Stimulated activated CD8-positive, alpha-beta memory T cell treated with anti-CD3 and anti-CD28 coated beads, Interleukin-4, amount 100 ng/mL, for 4 hours (primary cell): ENCODE measurements at places on chromosomes 7 and 10.

- DNase-seq: no peak
Measured at GRCh38 chr7:22566176-22566575, 66.2 kb upstream of the STEAP1B start.

DNA sequence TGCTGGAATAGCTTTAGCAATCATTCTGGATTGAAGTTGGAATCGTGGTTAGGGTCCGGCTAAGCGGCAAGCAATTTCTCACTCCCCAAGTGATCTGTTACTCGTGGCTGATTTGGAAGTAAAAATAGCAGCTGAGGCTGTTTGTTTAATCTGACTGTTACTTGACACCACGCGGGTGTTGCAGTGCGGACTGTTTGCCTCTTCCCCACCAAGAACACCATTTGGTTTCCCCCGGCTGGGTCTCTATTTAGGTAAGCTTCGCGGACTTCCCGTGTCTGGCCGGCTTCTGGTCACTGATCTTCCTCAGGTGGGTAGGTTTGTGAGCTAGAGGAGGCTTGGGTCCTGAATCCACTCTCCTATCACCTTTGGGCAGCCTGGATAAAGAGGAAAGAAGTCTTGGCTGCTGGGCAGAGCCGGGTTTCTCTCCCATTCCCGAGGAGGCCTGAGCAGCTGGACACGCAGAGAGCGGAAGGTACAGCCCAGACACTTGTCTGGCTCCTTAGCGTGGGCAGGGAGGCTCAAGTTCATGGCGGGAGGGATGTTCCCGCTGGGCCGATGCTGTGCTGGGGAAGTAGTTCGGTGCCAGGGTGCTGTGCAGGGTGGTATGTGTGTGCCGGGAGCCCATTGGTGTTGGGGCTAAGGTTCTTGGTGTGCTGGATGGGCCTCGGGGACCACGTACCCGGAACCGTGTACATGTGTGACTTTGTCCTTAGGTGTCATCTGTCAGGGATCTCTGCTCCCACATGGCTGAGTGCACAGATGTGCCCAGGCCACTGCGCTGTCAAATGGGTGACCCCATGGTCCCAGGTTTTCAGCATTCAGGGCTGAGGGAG, at the start of gene C10orf71:
Gene C10orf71 (plus strand): TSS at position 188 of the 833 bp plus-strand sequence. CDS start 23,376 bp downstream, outside the sequence.
- no peak for DNase-seq

DNA sequence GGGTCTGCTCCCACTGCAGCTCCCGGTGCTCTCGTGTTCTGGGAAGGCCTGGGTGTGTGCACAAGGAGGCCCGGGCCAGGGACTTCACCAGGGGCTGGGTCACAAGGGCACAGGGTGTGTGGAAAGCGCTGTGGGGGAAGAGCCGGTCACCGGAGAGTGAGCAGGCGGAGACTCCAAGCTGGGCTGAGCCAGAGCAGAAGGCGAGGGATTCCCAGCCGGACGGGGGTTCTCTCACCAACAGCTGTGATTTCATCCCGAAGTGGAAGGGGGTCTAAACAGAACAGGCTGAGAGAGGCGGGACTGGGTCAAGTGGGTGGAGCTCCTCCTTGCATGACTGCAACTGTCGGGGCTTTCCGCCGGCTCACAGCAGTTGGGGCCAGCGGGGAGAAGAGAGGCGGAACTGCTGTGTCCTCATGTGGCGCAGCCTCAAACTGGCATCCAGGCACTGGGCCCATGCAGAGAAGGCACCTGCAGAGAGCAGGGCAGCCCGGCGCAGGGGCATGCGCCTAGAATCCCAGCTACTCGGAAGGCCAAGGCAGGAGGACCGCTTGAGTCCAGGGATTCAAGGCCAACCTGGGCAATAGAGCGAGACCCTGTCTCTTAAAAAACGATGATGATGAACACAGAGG, 7.6 kb upstream of the ORAI2 start:
- DNase-seq: peak; percentile 74

- DNase-seq: no peak
Measured at GRCh38 chr10:126558881-126559280, 111.6 kb downstream of the C10orf90 start.

GRCh38 chr7:66529883-66530610, 98.6 kb upstream of the KCTD7 start:
- no peak for DNase-seq

GRCh38 chr7:74573512-74573911, 84.0 kb upstream of the GTF2I start:
- no peak for DNase-seq

GRCh38 chr7:145534301-145534700, 582.3 kb upstream of the CNTNAP2 start:
- no peak for DNase-seq

- no peak for DNase-seq
Measured at GRCh38 chr10:52436664-52437063, 122.6 kb downstream of the DKK1 start.

GRCh38 chr10:11082526-11082925, 64.9 kb downstream of the CELF2 start:
- no peak for DNase-seq

DNA sequence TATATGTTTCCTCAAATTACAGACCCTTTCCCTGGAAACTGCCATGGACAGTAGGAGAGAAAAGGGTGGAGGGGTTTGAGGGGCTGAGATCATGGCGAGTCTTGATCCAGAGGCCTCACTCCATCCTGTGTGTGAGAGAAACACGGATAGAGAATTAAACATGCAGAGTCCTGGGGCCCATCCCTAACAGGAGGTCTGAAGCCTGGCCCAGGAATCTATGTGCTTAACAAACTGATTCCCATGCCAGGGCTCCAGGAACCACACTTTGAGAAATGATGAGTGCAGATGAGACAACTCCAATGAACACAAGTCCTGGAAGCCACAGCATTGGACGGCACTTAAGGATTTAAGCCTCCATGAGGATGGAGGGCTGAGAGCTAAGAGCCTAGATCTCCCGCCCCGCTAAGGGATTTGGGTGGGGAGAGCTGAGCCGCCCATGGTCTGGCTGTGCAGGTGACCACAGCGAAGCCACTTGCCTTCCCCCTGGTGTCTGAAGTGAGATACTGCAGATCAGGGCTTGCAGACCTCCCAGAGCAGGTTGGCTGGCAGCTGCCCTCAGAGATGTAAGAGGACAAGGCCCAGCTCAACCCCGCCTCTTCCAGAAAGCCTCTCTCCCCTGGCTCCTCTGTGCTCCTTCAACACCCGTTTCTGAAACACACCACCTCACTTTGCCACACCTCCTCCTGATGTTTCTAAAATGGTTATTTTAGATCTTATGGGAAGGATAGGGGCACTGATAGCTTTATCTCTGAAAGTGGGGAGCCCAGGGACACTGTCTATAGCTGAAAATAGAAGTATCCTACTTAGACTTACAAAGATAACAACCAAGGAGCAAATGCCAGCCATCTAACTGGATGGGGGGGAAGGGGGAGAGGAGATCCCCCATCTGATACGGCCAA, 24.8 kb upstream of the EIF5AL1 start:
- DNase-seq: no peak

DNA sequence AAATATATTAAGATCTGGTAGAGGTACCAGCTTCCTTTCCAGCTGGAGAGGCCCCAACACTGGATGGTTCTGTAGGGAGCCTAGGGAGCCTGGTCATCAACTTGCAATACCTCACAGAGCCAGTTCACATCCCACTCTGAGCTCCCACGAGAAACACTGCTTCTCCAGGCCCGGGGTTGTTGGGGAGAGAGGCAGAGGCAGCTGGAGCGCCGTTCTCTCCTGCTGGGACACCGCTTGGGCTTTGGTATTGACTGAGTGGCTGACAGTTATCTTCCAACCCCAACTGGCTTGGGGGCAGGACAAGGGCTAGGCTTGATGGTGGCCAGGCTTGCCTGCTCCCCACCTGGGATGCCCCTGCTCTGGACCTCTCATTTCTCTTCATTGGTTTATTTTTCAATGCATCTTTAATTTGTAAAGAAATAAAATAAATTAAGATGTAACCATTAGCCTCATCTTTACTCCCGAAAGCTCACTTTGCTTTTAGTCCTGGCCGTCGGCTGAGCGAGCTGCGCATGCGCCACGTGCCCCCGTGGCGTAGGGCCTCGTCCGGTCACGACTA, 10.0 kb upstream of the CHCHD1 start:
- DNase-seq: peak; percentile 54

GRCh38 chr7:157916946-157917640, 580.3 kb downstream of the DNAJB6 start:
- no peak for DNase-seq

GRCh38 chr10:75357500-75357899, 44.1 kb downstream of the ZNF503 start:
- no peak for DNase-seq

DNA sequence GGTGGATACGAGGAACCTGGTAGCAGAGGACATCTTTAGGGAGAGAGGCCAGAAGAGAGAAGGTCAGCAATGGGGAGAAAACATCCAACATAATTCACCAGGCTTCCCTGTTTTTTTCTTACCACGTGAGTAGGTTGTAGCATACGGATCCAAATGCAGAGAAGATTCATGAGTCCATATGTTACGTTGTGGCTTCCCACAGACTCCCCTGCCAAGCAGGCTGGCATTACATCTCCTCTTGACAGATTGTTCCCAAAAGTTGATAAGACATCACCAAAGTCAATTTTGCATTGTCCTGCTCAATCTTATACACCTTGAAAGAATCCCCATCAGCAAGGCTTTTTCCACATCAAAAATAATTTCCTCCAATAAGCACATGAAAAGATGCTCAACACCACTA, 39.7 kb downstream of the DRGX start:
- no peak for DNase-seq

GRCh38 chr7:123821320-123821719, 23.6 kb upstream of the HYAL4 start:
- no peak for DNase-seq

DNA sequence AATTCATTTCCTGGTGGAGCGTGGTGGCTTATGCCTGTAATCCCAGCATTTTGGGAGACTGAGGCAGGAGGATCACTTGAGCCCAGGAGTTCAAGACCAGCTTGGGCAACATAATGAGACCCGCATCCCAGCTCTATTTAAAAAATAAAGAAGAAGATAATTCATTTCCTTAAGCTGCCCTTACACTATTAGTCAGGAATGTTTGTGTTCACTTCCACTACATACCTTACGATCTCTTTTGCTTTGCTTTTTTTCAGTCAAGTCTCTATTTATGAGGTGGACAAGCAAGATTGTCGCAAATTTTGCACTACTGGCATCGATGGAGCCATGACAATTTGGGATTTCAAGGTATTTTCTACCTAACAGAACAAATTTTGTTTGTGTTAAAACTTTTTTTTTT, 11.2 kb upstream of the ARPC1B start:
- no peak for DNase-seq

GRCh38 chr7:23295401-23295697, 3.8 kb upstream of the MALSU1 start:
- no peak for DNase-seq

GRCh38 chr10:62693306-62693705, 111.2 kb upstream of the ADO start:
- no peak for DNase-seq

DNA sequence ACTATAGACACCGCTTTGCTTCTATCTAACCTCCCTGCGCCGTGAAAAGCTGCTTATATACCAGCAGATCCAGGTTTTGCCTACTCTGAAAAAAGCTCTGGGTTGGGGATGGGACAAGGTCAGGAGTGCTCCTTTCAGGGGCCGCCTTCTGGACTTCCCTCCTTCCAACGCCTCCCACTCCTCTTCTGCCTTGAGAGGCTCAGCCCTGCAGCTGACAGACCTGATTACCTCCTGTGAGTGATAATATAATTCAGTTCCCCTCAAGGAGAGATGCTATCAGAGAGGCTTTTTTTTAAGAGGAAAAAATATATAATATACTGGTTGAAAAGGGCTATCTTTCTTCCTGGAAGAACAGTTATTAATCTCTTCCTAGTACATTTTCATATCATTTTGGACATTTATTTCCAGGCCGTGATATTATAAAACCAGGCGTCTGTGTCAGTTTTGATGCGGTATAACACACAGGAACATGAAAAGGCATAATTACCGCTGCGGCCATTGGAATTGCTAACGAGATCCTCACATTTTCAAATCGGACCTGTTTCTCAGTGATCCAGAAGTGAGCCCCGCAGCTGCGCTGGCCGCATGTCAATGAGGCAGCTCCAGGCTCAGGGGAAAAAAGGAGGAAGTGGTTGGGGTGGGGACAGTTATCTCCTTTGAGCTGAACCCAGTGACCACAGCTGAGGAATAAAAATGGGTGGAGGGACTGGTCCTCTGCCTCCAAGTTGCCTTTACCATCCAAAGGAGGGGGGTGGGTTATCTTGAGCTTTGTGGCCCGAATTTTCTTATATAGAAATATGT, 457.1 kb downstream of the TYW1 start:
- no peak for DNase-seq

GRCh38 chr10:76356557-76356956, 925.1 kb downstream of the LRMDA start:
- no peak for DNase-seq

- DNase-seq: no peak
Measured at GRCh38 chr10:121327727-121328126, 270.5 kb downstream of the FGFR2 start.

DNA sequence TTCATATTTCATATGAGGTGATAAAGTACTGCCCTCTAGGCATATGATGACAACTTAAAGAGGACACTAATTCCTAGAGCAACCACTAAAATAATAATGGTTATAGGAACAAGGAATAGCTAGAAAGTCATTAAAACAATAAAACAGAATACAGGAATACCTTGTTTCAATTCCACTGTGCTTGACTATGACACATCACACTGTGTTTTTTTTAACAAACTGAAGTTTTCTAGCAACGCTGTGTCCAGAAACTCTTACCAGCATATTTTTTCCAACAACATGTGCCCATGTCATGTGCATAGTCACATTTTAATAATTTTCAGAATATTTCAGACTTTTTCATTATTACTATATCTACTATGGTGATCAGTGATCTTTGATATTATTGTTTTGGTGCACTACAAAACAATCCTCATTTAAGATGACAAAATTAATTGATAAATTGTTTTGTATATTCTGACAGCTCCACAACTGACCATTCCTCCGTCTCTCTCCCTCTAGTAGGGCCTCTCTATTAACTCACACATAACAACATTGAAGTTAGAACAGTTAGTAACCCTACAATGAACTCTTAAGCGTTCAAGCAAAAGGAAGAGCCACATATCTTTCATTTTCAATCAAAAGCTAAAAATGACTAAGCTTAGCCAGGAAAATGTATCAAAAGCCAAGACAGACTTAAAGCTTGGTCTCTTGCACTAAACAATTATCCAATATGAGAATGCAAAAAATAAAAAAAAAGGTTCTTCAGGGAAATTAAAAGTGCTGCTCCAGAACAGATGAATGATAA, 85.8 kb downstream of the SNX13 start:
- DNase-seq: no peak

GRCh38 chr10:5952731-5953385, 24.5 kb downstream of the IL15RA start:
- no peak for DNase-seq

DNA sequence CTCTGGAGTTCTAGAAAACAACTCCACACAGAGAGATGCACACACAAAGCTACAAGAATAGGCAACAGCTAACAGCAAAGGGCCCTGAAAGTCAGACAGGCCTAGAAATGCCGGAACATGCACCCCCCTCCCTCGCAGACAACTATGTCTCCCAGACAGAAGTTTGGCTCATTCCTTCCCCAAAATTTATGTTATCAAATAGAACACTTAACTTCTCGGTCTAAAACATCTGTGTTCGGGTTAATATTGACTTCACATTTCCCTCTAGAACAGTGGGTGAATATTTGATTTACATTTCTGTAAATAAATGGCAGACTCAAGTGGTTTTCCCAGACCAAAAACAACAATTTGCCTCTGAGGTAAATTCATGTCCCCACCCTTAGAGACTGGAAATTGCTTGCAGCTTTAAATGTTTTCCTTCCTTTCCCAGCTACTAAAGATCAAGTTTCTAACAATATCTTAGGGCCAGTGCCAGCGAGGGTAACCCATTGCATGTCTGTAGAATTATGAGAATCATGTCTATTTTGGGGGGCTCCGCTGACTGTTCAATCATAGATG, 92.5 kb upstream of the INHBA start:
- no peak for DNase-seq

- DNase-seq: no peak
Measured at GRCh38 chr7:111047595-111047994, 43.3 kb upstream of the LRRN3 start.
